Activated T-cell treated with anti-CD3 and anti-CD28 coated beads, Interleukin-2, amount 50 U/mL, for 72 hours (primary cell): ENCODE measurements at places on chromosomes 6 and 20.

- DNase-seq: no peak
These were observed 18.0 kb downstream of the PEX7 start for GRCh38 chr6:136840276-136841001.

DNA sequence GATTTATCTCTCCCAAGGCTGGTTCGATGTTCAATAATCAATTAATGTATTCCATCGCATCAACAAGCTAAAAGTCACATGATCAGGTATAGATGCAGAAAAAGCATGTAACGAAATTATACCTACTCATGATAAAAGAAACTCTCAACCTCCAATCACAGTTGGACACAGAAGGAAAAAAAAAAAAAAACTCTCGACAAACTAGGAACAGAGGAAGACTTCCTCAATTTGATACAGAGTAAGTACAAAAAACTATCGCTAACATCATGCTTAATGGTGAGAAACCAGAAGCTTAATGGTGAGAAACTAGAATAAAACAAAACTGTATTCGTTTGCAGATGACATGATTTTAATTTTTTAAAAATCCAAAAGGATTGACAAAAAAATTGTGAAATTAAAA lies 62.0 kb upstream of the SMIM29 start:
- DNase-seq: no peak

DNA sequence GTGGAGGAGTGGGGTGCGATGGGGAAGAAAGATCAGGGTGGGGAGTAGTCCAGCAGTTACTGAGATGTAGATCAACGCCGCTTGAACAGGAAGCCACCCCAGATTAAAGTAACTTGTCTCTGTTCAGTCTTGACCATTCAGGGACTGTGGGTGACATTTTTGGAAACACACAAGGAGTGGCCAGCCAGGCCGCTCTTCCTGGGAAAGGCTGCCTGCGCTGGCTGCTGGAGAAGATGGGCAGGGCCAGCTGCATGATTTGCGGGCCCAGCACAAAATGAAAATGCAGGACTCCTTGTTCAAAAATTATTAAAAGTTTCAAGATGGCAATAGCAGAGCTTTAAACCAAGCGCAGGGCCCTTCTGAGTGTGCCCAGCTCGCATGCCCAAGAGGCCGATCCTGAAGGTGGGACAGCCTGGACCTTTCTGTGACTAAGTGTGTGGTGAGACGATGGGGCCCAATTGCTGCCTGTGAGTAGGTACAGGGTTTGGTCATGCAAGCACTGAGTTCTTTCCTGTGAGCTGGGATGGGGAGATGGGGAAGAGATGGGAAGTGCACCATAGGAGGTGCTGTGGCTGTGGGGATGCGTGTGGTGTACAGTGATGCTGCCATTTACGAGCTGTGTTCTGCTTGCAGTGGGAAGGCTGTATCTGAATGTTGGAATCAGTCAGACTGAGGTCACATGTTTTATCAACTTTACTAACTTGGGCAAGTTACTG lies 51.3 kb downstream of the DAAM2 start:
- no peak for DNase-seq

- DNase-seq: no peak
These were observed 252.1 kb downstream of the FARS2 start for GRCh38 chr6:5513408-5513807.

- no peak for DNase-seq
These were observed 426.8 kb downstream of the MAFB start for GRCh38 chr20:40262219-40262618.

GRCh38 chr20:58989196-58989595 lies 8.1 kb downstream of the NELFCD start:
- DNase-seq: no peak

DNA sequence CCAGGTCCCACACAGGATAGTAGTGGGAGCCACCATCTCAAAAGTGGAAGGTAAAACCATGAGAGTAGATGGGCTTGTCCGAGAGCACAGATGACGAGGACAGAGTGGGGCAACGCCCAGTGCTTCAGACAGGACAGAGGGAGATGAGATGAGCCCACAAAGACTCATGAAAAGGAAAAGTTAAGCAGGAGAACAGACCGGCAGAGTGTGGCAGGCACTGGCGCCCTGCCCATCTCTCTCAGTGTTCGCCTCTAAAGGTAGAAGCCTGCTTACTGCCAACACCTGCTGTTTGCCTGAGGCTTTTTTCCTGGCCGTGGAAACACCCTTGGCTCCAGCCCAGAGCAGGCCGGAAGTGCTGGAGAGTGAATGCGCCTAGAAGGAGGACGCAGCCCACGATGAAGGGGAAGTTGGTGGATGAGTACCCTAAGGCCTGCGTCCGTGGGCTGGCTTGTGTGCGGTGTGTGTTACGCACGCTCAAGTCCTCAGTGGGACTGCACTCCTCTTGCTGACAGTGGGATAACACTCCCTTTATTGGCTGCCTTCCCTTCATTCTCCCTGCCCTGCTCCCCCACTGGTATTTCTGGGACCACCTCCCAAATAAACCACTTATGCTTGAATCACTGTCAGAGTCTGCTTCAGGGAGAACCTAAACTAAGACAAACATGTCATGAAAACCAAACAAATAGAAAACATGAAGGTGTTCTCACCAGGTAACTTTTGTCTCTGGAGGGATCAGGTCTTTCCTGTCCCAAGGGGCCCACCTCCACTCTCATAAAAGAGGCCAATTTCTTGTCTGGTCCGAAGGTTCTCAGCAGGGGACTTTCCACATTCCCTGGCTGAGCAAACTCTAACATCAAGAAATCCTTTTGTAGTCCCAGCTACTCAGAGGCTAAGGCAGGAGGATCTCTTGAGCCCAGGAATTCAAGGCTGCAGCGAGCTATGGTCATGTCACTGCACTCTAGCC lies 9.1 kb upstream of the FOXP4 start:
- no peak for DNase-seq

DNA sequence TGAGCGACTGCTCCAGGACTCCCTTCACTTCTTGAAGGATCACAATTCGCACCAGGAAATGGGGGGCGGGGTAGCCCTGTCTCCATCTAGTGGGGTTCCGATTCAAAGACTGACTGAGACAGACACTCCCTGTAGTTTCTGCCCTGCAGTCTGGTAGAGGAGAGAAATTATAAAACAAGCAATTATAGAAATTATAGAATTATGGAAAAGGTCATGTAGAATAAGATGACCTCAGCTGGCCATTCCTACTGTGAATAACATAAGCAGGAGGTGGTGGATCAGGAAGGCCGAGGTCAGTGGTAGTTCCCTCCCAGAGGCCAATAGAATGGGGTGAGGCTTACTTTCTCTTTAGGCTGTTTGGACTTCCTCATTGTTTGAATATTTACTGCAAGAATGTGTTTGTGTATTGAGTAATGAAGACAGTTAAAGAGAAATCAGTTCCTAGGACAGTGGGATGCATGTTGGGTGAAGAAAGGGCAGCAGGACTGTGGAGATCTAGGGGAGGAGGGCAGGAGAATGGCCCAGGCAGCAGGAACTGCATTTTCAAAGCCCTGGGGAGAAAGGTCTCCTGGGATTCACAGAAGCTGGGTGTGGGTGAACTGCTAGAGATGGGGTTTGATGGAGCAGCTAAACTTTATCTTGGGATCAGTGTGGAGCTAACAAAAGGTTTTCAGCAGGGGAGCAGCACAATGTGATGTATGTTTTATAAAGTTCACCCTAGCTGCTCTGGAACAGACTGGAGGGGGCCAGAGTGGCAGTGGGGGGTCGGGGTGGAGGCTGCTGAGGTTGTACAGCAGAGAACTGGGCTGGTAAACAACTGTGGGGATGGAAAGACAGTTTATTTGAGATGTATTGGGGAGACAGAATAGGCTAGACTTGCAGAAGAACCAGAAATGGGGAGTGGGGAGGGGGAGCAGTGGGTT lies 2.1 kb downstream of the ZNF341 start:
- DNase-seq: no peak
